ENCODE measurements at places on chromosomes 2 and 18.

GRCh38 chr2:1766425-1766824 lies 22.1 kb upstream of the PXDN start:
- DNase-seq: no peak

DNA sequence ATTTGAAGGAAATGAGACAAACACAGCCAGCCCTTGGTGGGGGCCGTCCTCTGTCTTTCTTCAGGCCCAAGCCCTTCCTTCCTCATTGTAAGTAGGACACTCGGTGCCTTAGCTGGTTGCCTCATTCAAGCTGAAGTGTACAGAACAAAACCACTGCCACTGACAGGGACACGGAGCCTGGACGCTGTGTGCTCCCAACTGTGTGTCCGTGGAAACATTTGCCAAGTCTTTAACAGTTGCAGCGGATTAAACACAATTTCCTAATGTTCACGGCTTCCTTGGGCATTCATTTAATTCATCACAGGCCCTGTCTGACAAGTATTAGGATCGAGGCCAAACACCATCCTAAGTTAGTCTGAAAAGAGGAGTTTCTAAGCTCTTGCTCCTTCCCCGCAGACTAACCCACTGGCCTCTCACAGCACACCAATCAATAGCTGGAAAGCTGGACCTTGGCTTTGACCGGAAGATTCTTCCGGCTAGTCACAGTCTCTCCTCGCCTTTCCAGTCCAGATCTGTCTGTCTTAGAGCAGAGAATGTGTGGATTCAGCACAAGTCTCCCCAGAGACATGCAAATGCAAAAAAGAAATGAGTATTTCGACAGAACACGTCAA lies 68.7 kb upstream of the ACSL3 start:
- no peak for DNase-seq

- no peak for DNase-seq
Measured at GRCh38 chr2:15747603-15748471, 156.2 kb downstream of the DDX1 start.

GRCh38 chr18:320155-320554 lies 52.3 kb upstream of the THOC1 start:
- DNase-seq: no peak

- DNase-seq: no peak
Measured at GRCh38 chr18:57437402-57437765, 2.2 kb downstream of the ONECUT2 start.

DNA sequence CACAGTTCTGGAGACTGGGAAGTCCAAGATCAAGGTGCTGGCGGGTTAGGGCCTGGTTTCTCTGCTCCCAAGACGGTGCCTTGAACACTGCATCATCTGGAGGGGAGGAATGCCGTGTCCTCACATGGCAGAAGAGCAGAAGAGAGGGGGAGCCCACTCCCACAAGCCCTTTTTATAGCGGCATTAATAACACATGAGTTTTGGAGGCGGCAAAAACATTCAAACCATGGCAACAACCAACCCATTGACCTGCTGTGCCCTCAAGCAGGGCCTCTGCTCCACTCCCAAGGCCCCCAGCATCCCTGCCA lies 62.0 kb downstream of the SMAD7 start:
- DNase-seq: no peak

GRCh38 chr2:147275943-147276342 lies 568.9 kb upstream of the ACVR2A start:
- no peak for DNase-seq

GRCh38 chr2:177501186-177501585 lies 108.6 kb downstream of the AGPS start:
- no peak for DNase-seq

DNA sequence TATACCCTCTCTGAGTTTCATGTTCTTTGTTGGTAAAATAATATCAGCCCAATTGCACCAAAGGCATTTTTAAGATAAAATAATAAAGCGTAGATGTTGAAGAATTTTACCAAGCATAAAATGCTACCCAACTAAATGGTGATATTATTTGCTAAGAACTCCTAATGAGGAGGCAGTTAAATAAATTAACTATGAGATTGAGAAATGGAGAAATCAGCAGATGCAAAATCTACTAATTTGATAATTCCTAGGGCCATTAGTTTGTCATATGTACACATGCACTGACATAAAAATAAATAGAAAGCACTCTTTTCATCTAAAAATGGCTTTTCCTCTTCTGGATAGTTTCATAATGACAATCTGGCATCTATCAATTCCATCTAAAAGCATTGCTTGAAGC lies 681.5 kb upstream of the FAM98A start:
- no peak for DNase-seq

DNA sequence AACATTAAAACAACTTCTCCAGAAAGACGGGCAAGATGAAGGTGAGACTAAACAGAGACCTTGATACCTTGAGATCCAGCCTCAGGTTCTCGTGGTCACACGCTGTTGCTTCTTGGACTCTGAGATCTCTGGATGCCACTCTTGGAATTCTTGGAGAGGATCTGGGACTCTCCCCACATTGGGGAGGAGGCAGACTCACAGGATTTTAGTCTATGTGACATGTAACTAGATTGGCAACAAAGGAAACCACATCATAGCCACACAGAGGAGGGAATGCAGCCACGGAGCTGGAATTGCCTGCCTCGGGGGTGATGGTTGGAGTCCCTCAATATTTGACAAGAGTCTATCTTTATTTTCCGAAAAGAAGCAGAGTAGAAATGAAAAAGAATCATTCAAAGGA lies 78.8 kb upstream of the IGFBP5 start:
- DNase-seq: no peak

GRCh38 chr2:122341007-122341406 lies 585.6 kb downstream of the TSN start:
- no peak for DNase-seq

DNA sequence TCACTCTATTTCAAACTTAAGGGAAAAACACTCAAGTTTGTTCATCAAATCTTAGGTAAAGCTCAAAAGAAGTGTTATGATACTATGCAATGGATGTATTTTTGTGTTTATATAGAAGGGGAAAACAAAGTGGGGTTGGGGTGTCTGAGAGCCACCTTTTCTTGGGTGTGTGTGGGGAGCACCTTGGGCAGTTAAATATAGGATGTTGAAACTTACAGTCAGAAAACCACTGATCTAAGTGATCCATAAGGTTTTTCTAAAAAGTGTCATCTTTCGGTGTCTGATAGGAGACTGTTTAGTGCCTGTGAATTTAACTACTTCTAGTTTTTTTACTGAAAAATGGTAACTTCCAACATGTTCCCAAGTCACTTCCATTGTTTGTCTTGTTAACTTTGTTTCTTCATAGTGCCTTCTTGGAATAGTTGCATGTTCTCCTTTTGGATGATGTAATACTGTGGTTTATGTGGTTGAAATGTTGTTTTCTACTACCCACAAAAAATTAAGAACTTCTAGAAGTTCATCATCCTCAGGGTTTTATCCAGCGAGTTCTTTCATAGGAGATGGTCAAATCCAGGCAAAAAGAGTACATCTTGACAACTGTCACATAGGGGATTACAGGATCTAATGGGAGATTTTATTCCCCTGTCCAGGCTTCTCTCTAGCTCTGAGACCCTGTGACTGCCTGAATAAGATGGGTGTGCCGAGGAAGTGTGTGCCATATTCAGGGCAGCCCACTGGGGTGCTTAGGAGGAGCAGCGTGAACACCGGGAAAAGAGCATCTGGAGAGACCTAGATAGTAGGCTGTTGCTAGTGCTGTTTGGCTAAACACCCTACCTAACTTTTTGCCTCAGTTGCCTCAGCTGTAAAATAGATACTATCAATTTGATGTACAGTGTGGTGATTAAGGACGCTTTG lies 46.2 kb downstream of the CAB39 start:
- no peak for DNase-seq

DNA sequence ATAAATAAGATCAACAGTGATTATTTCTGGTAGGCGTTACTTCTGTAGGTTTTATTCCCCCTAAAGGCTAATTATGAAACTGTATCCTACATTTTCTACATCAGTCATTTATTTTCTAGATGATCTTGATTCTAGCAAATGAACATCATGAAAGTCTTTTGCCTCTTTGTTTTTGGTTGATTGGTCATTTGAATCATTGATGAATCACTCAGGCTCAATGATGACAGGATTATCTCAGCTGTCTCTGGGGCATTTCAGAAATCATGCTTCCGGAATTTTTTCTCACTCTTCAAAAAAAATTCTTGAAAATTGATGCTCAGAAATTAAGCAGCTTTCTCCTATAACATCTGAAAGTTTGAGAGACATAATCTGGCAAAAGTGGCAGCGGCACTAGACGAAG lies 298.9 kb upstream of the TCF4 start:
- DNase-seq: no peak

- DNase-seq: no peak
Measured at GRCh38 chr2:149226790-149227189, 103.6 kb upstream of the LYPD6 start.

DNA sequence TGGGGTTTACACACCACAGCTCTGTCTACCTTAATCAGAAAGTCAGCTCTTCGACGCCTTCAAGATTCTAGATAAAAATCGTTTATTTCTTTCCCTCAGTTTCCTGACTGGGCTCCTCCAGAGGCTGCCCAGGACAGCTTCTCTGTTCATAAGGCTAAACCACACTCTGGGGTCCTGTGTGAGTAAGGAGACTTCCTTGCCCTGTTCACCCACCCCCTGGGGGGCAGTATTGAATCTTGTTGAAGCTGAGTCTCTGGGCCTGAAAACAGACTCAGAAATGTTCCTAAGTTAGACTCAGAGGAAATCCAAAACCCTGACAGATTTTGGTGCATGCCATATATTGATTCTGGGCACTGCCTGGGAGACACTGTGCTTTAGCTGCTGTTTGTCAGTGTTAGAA lies 43.0 kb downstream of the G6PC2 start:
- no peak for DNase-seq

DNA sequence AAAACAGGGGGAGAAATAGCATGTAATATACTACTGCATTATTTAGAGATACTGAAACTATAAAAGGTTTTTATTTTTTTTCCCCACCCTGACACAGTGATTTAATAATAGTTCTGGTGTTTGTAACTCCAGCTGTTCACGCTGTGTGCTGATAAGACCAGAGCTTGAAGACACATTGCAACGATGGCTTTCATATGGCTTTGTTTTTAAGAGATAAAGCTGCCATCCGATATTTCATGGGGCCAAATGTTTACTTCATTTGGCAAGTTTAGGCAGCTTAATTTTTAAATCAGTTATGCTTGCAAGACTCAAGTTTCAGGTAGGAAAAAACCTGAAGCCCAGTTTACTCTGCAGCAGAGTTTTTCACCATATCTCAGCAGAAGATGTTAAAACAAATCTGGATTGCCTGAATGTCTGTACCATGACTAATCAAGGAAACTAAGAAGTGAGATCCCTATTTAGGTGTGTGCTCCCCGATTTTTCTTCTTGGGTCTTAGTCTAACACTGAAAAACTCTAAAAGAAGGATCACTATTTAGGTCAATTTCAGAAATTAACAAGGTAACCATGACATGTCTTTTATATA lies 508.6 kb downstream of the PARD3B start:
- no peak for DNase-seq

GRCh38 chr2:219419012-219419324 lies 791 bp downstream of the DES start:
- DNase-seq: no peak

GRCh38 chr2:113741091-113741490 lies 15.4 kb downstream of the SLC35F5 start:
- DNase-seq: no peak

DNA sequence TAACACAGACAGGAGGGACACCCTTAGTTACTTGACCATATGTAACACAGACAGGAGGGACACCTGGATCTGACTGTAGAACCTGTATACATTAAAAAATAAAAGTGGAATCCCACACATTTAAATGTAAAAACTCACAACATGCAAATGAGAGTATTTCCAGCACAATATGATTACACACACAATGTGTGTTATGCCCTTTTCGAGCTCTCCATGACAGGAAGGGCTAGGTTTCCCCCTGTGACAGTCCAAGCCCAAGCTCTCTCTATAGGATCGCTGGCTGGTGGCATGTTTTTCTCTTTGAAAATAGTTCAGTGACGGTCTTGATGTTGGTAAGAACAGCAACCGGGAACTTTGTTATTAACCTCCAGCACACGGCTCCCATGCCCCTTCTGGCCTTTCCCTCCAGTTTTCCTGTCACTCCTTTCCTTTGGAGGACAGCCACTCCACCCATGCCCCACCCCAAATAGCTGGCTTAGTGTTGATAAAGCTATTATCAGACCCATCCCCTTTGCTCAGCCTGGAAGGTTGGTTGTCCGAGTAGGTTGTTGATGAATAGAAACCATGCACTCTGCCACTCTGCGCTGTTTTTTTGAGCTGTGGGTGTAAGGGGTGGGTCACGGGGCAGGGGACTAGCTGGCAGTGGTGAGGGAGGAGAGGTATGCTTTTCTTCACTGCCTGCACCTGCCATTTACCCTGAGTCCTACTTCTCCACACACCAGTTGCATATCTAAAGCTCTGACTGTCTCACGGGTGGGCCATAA lies 2.7 kb downstream of the RASGRP3 start:
- DNase-seq: no peak

GRCh38 chr2:233385489-233386044 lies 31.3 kb downstream of the DGKD start:
- DNase-seq: no peak

GRCh38 chr2:109143214-109144187 lies 14.5 kb downstream of the SH3RF3 start:
- DNase-seq: no peak

- no peak for DNase-seq
Measured at GRCh38 chr2:44777537-44777936, 164.0 kb upstream of the SIX3 start.

DNA sequence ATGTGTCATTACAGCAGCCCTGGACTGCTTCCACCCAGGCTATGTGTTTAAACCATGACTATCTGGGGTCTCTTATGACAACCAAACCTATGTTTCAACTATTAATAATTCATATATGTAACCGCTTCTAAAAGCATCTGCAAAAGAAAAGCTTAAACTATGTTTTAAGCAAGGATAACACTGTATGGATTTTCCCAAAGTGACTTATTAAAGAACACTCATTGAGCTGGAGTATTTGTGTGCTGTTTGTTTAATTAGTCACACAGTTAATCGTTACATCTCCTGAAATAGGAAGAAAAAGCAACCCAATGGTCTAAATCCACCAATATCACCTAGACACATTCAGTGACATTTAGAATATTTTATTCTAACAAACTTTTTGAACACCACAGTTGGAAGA lies 51.3 kb downstream of the TMEM163 start:
- no peak for DNase-seq

- DNase-seq: no peak
Measured at GRCh38 chr2:215736653-215737290, 276.6 kb downstream of the MREG start.

DNA sequence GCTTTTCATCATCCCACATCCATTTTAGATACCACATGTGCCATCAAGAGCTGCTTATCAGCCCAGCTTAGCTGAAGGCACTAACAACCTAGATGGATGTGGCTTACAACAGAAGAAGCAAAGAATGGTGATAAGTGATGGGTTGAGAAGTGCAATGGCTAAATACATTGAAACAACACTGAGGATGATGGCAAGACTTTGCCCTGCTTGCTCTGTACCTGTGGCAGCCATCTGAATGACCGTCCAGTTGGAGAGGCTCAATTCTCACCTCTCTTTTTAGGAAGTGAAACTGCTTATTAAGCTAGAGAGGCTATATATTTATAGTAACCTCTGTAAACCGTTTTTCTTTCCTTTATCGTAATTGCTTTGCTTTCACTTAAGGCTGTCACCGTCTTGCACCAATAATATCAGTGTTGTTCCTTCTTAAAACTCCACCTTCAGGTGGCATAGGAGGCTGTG lies 5.7 kb downstream of the GPATCH11 start:
- DNase-seq: no peak
